ENCODE measurements at places on chromosomes 4 and X.

GRCh38 chr4:24856586-24856985, 56.3 kb downstream of the CCDC149 start:
- no peak for DNase-seq

- no peak for DNase-seq
Measured at GRCh38 chr4:86908251-86908657, 16.0 kb upstream of the C4orf36 start.

DNA sequence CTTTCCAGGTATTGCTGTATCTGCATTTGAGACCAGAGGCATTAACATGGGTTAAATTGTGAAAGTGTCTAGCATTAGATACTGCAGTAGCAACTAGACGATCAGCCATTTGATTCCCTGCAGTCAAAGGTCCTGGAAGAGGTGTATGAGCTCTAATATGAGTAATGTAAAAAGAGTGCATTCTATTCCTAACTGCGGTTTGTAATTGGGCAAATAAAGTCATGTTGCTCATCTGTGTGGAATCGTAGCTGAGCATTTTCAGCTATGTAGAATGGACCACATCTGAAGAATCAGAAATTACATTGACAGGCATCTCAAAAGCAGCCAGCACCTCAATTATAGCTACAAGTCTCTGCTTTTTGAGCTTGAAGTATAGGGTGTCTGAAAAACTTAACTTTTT, 157.6 kb downstream of the ZNF518B start:
- no peak for DNase-seq

DNA sequence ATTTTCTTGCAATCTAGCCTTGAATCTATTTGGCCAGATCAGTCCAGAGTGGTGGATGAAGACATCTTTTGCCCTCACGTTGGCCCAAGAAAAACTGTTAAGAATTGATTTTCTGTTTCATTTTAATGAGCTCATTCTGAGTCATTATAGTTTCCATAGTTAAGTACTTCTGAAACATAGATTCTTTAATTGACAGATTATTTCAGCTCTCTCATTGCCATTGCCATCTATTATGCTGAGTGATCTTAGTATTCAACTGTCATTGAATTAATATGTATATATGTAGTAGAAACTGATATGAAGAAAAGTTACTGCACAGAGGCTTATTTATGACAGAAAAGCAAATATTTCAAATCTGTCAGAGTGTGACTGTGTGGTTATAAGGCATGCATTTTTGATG, 45.5 kb upstream of the PPP1R2C start:
- no peak for DNase-seq

- DNase-seq: no peak
Measured at GRCh38 chrX:19883878-19884277, 3.5 kb downstream of the SH3KBP1 start.

- no peak for DNase-seq
Measured at GRCh38 chrX:96835660-96836289, 47.9 kb upstream of the RPA4 start.

GRCh38 chr4:95084584-95084983, 326.8 kb downstream of the BMPR1B start:
- DNase-seq: no peak

- no peak for DNase-seq
Measured at GRCh38 chrX:123087326-123087725, 96.8 kb upstream of the GRIA3 start.

- DNase-seq: no peak
Measured at GRCh38 chr4:8077181-8078108, 81.2 kb downstream of the ABLIM2 start.

DNA sequence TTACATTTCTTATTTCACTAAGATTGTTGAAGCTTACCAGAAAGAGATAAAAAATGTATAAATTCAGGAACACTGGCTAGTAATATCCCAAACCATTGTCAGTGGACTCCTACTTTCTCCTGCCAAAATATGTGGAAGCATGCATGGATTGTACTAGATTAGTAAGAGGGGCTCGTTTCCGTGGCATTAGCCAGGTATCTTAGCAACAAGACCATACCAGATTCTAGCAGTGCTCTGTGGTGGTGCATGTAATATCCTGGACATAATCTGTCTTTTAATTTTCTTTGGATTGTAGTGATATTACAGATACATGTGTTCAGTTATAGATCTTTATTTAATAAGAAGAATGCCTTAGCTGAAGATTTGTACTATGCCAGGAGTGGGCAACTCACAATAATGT, 371.9 kb upstream of the PITX2 start:
- DNase-seq: no peak

DNA sequence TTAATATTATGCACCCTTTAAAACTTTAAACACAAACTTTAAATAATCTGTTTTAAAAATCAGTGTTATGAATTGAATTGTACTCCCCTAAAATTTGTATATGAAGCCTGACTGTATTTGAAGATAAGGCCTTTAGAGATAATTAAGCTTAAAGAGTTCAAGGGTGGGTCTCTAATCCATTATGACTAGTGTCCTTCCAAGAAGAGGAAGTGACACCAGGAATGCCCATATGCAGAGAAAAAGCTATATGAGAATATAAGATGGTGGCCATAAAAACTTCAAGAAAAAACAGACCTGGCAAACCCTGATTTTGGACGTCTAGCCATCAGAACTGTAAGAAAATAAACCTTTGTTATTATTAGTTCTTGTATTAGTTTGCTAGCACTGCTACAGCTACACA, 29.0 kb downstream of the UGT2A2 start:
- DNase-seq: no peak

DNA sequence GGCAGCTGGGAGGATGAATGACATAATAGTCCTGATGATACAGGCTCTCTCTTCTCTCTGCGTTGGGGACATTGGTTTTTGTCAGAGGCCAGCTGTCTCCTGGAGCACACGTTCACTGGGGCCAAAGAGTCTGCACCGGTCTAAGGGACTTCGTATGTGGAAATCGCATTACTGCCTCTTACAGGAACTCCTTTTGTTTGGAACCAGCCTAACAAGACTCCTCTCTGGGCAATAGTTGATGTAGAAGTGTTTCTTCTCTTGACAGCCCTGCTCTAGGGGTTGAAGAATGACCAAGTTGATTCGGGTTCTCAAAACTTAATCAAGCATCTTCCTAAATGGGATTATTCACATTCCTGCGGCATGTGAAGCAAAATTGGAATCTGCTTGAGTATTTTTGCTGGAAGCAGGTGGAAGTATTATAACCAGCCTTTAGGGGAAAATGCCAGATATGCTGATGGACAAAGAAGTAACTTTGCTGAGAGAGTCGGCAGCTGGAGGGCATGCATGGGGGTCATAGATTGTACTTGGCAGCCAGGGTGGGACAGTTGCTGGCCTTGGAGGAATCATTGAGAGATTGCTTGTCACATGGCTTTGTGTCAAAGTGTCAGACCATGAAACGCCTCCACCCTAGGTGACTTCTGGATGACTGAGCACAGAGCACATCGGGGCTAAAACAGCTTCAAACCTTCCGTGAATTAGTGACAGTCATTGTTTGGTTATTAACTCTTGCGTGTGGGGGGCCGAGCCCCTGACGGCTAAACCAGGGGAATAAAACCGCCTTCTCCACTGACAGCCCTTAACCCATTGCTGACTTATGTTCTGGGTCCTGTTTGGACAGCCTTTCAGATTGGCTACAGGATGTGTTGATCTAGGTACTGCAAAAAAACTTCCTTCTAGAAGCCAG, 34.4 kb upstream of the SLC34A2 start:
- DNase-seq: no peak
